ENCODE measurements at places on chromosomes 13 and 19. TPM values are rescaled to one million over a fixed set of nuclear protein-coding genes. Genes with fewer than 3 reads are reported as not detected.

- DNase-seq, result no peak
Observed at GRCh38 chr13:93771227-93771626, 544.6 kb downstream of the GPC6 start.

The OLFM2 gene
- 25.2 TPM for polyA plus RNA-seq

The BRSK1 gene
- polyA plus RNA-seq, result 0.46 TPM

The ZNF841 gene
- polyA plus RNA-seq, result 8.3 TPM

GRCh38 chr13:43564952-43565351, 221.8 kb downstream of the ENOX1 start:
- DNase-seq, result no peak

Data from keratinocyte (primary cell).